Activated CD4-positive, alpha-beta T cell treated with anti-CD3 and anti-CD28 coated beads, Interleukin-2, amount 10 ng/mL, durations not matched to agents 24 days and 14 days (primary cell): ENCODE measurements at places on chromosomes 1 and 21. TPM values are rescaled to one million over a fixed set of nuclear protein-coding genes. Genes with fewer than 3 reads are reported as not detected.

TFF3 gene
- total RNA-seq: not detected in 2 replicates

ANGPTL1 gene
- total RNA-seq: not detected in 2 replicates

GRCh38 chr1:177429234-177429633, 258.5 kb downstream of the BRINP2 start:
- DNase-seq: no peak

MYOM3 gene
- total RNA-seq: not detected in 2 replicates

TMEM82 gene
- total RNA-seq: not detected in 2 replicates

DNA sequence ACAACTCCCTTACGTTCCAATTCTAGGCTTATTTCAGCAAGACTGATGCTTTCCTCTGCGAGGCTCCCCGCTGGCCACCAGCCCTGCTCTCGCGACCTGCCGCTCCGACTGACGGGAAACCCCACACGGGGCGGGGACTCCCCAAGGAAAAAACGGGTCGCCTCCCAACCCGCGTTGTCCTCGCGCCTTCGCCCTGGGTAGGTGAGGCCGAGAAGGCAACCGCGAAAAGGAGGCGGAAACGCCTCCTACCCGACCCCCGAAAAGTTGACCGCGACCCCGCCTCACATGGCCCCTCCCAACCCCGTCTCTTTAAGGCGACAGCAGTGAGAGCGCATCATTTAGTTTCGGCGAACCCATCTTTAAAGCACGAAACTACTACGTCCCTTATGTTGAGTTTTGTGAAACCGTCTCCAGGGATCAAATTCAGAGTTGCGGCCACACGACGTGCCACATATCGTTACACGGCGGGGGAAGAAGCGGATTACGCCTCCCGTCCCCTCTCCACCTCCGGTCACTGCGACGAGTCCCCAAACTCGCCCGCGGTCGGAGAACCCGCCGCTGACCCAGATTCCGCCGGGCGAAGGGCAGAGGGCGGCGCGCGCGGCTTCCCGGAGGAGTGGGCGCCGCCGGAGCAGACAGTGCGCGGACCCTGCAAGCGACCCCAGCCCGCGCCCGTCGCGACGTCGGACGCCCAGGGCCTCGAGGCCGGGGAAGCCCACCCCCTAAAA, 1.2 kb downstream of the ANP32E start:
- peak; percentile 98 for DNase-seq

DNA sequence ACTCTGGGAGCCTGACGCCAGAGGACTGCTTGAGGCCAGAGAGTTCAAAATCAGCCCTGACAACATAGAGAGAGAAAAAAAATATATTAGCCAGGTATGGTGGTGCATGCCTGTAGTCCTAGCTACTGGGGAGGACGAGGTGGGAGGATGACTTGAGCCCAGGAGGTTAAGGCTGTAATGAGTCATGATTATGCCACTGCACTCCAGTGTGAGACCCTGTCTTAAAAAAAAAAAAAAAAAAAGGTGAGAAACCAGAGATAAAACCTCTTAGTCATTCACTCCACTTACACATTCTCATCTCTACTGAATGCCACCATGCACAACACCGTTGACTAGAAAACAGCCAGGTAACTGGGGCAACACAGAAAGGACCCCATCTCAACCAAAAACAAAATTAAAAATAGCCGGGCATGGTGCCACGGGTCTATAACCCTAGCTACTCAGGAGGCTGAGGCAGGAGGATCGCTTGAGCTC, 178.1 kb downstream of the SLC45A1 start:
- peak; percentile 57 for DNase-seq

DNA sequence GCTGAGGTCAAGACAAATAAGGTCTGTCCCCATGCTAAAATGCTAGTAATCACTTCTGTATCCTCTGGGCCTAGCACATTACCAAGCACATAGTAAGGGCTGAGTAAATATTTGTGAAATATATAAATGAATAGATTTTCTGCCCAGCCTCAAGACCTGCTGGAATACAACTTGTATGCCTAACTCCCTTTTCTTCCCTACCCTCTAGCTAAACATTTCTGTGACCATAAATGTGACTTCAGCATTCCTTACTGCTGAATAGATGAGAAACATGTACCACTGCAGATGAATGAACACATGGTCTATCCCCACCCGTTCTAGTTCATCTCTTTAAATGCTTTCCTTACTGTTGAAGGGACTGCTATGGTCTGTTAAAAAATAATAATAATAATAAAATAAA, 209.0 kb upstream of the HOOK1 start:
- no peak for DNase-seq

DNA sequence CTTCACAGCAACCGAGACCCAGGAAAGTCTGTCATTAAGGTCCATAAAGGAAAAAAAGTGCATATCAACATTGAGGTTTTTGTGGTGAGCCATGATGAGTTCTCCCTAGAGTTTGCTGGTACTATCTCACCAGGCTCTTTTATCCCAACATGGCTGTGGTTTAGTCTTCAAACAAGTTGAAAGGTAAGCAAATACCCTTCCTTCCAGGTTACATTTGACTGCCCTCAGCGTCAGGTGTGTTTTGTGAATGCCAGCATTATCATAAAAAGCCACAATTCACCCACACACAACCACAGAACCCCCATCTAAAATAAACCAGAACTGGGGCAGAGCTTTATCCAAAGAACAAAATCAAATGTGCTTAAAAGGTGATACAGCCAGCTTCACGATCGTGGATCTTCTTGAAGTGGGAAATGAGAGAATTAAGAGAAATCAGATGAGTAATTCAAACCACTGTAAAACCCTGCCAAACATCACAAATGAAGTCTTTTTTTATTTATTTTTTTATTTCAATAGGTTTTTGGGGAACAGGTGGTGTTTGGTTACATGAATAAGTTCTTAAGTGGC, 64.7 kb downstream of the SETD4 start:
- no peak for DNase-seq

DNA sequence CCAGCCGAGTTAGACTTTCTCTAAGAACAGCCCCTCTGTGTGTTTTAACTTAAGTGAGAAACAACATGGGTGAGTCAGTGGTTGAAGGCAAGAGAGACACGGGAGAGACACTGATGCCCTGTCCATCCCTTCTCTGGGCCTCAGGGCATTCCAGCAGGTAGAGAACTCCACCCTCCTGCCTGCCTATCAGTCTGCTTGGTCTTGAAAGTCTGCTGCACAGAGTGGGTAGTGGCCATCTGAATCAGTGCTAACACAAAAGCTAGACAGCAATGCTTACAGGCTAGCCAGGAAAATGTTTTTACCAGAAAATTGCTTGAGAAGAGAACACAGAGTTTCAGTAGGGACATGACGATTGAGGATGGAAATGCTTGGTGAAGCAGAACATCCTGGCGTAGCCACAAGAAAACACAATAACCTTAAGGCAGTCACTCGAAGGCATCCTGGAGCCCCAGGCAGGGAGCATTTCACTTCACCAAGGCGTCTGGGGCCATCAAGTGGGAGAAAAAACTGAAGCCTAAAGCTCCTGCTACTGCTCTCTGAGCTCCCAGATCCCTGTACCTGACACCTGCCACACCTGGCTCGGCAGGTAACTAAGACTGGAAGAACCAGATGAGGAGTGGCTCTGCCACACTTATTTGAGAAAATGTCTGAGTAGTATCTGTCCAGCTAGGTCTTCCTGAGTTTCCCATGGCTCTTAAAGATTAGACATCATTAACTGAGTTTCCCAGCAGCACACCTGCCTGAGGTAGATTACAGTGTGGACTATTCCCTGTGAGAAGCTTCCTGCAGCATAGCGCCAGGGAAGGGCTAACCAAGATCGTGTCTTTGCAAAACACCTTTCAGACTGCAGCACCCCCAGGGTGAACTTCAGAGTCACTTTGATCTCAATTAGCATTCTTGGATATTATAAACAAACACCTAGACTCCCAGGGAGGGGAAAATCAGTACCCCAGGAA, 18.1 kb upstream of the LBR start:
- DNase-seq: peak; percentile 76

CLCNKB gene
- total RNA-seq: not detected in 2 replicates

- DNase-seq: no peak
Measured at GRCh38 chr1:54439550-54440223, 33.5 kb upstream of the SSBP3 start.

GRCh38 chr1:183804387-183804786, 533 bp upstream of the RGL1 start:
- DNase-seq: no peak

GRCh38 chr1:245128381-245129101, 26.2 kb upstream of the KIF26B start:
- DNase-seq: no peak

GPR37L1 gene
- total RNA-seq: not detected in 2 replicates

GRCh38 chr21:26845066-26845758, at the start of gene ADAMTS1:
Gene ADAMTS1, minus strand, starts transcription at chr21:26845409. Its CDS starts 455 bp downstream, at chr21:26844954.
- DNase-seq: peak; percentile 74

DNA sequence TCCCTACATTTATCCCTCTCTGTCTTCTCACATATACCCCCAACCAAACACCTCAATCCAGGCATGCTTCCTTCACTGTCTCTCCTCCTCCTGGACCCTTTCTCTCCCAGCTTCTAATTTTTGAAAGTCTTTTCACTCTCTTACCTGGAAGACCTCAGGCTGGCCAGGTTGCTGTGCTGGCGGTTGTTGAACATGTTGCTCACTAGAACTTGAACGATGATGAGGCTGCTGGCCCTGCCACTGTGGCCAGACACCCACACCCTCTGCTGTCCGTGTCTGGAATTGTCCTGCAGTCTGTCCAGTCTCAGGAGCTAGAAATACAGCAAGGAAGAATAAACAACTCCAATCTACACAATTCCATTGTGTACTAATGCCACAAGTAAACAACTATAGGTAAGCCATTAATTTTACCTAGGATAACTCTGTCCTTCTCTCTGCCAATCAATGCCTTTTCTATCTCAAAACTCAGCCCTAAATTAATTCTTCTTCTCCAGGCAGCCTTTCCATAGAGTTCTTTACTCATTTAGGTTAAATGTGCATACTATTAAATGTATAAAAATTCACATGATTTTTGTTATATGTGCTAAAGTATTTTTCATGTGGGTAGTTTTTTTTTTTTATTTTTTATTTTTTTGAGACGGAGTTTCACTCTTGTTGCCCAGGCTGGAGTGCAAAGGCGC, 5.1 kb upstream of the CTSK start:
- peak; percentile 64 for DNase-seq

PRR9 gene
- total RNA-seq: not detected in 2 replicates

GRCh38 chr1:202590126-202590525, 120.1 kb downstream of the SYT2 start:
- DNase-seq: no peak

DNA sequence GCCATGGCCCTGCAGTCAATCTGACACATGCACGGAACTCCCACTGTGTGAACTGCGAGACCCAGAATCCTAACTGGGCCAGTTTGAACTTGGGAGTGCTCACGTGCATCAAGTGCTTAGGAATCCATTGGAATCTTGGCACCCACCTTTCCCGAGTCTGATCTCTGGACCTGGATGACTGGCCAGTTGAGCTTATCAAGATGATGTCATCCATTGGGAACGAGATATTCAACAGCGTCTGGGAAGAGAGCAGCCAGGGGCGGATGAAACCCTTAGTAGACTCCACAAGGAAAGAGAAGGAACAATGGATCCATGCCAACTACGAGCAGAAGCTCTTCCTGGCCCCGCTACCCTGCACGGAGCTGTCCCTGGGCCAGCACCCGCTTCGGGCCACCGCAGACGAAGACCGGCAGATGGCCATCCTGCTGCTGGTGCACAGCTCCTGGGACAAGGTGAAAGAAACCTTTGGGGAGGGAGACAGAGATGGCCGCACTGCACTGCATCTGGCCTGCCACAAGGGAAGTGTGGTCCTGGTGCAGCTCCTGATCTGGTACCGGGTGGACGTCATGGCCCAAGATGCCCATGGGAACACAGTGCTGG, 3.1 kb upstream of the TDRD5 start:
- DNase-seq: no peak

DNA sequence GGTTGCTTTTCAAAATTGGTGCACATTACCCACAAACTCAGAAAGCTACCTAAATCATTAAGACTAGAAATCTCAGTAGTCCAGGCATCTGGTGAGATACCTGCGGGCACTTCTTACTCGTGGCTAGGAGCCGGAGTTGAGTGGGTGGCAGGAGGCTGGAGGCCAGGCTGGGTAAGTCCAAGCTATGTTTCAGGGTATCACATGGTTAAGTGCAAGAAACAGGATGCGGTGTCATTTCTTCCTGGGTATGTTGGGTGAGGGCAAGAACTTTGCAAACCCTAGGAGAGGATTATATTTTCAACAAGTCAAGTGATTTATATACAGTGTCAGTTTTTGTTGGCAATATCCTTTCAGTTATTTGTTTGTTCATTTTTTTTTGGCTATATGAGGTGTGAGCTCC, 41.0 kb downstream of the VANGL1 start:
- DNase-seq: no peak

GRCh38 chr1:29801561-29801973, 565.2 kb downstream of the PTPRU start:
- no peak for DNase-seq

KIF26B gene
- 0.02 and 0.07 TPM in 2 replicates for total RNA-seq

DNA sequence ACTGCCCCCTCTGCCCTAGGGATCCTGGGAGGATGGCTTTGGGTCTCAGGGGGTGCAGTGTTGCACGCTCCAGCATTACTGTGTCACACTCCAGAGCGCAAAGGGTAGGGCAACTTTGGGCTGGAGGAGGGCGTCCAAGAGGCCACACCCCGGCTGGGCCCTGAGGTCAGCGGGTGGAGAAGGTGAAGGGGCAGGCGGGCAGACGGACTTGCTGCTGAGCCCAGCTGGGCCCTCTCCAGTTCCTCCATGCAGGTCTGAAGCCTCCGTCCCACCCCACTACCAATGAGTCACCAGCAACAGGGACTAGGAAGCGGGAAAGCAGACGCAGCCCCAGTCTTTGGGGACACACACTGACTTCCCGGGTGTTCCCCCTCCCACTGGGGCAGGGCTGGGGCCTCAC, 116.0 kb downstream of the CASZ1 start:
- DNase-seq: no peak

DNA sequence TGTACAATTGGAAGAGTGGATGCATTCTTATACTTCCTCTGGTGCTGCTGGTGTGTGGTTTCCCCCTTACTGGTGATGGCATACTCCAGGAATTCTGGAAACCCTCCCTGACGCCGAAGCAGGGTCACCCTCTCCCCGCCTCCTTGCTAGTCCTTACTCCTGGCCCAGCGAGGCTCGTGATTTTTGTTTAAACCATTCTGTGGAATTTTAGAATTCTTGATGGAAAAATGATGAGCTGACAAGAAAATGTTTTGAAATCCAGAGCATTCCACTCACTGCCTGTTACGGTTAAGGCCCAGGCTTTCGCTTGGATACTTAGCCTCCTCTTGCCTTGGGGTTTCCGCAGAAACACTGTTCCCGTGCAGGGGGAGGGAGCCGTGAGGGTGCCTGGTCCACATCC, 41.1 kb downstream of the IL6R start:
- DNase-seq: no peak

DNA sequence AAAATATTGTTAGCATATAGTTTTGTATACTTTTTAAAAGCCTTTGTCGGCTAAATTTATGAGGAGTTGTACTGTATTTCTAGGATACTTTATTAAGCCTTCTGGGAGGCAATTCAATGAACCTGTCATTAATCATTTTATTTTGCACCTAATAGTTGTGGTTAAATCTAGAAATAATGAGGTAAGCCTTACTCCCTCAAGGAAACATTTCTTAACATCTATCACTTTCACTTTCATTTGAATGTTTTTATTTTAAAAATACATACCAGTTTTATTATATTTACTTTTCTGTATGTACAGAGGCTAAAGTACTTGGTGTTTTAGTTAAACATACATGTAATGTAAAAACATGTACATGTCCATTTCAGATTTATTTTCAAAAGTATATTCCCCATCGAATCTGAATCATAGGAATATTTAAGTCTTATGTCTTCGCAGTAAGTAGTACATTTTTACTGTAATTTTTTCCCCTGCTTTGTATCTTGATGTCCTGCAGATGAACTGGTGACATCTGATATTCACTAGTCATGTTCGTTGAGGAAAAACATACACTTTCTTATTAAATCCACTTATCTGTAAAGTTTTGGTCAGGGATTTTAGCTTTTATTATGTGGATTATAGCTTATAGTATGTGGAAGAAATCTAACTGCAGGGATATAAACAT, 82.8 kb downstream of the DISP1 start:
- DNase-seq: no peak
